ENCODE measurements at places on chromosomes 2 and 18.

DNA sequence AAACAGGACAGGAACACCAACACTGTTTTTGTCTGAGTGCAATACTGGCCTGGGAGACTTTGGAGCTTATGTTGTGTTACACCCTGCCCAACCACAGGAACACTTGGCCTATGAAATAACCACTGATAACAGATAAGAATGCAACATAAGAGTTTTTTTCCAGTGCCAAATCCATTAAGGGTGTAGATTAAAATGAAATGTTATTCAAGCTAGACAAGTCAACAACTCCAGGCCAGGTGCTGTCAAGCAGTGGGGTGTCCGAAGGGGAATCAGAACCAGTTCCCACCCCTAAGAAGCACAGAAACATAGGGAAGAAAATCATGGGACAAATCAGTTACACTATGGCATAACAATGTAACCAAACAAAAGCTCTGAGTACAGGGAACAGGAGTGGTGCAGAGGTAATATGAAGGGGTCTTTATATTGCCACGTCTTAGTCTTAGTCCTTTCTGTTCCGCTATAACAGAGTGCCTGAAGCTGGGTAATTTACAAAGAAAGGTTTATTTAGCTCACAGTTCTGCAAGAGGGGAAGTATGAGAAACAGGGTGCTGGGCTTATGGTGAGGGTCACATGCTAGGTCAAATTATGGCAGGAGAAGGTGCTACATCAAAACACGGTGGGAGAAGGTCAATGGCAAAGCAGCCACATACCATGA is 3.8 kb downstream of the AFG3L2 start:
- no peak for DNase-seq

GRCh38 chr18:32308493-32309120 is 118.8 kb downstream of the MEP1B start:
- DNase-seq, result no peak

DNA sequence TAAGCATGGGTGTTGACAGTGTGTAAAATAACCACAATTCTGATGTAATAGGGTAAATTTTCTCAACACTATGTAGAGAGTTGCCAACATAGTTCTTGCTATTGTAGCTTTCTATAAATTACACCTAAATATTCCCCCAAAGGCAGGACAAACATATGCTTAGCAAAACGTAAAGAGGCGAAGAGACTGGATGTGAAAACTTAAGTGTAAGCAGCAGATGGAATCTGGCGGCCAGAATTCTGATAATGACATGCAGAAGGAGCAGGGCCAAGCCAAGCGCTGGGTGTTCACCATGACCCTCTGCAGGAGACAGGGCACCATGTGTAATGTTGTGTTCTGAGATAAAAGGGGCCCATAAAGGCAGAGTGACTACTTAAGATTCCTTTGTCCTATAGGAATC is 105.2 kb upstream of the ZNF521 start:
- DNase-seq, result no peak

DNA sequence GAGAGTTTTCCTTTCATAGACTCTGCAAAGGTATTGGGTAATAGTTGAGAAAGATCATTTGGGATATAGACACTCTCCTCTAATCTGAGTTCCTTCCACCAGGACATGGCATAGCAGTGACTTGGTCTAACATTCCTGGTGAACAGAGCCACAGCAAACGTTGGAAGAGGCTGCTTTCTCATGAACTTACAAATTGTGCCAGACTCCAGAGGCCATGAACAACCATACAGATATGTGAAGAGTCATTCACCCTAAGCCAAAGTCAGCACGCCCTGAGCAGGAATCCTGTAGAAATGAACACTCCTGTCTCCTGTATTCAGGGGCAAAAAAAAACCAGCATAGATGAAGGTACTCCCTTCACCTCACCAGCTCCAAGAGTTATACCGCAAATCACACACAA is 152.8 kb downstream of the TMEM18 start:
- no peak for DNase-seq

DNA sequence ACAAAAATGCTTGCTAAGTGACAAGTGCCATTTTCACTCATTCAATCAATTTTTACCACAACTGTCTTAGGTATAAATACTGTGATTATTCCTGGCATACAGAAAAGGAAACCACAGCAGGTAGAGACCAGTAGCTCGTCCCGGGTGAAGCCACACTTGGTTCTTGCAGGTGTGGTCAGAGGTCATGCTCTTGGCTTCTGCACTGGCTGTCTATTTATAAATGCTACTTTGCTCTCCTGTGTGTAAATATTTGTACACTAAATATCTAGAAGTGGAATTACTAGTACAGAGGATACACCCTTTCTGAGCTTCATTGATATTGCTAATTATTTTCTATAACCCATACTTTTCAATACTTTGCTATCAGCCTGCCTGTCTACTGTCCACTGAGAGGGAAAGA is 284.6 kb downstream of the MYT1L start:
- DNase-seq, result no peak

- DNase-seq, result no peak
Observed at GRCh38 chr18:8661754-8662559, 43.4 kb upstream of the MTCL1 start.

DNA sequence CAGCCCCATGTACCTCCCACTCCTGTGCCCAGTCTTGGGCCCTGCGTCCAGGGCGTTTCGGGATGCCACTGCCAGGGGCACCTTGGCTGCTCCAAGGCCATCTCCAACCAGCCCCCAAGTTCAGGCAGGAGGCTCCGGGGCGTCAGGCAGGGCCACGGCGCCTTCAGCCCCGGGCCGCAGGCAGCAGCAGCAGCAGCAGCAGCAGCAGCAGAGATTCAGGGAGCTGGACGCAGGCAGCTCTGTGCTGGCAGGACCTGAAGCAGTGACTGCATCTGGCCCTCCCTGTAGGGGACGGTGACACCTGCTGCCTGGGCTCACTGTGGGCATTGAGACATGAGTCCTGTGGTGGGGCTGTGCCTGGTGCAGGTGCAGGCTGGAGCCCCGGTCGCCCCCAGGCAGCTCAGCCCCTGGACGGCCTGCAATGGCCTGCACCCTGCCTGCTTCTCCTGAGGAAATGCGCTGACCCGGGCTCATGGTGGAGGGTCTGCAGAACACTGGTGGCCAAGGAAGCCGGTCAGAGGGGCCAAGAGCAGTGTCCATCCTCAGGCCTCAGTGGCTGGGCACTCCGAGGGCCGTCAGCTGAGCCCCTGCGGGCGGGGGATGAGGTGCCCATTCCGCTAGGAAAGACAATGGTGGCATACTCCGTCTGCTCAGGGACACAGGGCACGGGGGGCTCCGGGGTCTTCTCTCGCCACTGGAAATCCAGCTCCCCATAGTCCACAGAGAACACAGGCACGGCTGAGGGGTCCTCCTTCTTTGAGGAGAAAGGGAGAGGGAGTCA is 8.0 kb downstream of the PDCD1 start:
- no peak for DNase-seq

- DNase-seq, result no peak
Observed at GRCh38 chr2:20490300-20491181, 43.7 kb downstream of the RHOB start.

DNA sequence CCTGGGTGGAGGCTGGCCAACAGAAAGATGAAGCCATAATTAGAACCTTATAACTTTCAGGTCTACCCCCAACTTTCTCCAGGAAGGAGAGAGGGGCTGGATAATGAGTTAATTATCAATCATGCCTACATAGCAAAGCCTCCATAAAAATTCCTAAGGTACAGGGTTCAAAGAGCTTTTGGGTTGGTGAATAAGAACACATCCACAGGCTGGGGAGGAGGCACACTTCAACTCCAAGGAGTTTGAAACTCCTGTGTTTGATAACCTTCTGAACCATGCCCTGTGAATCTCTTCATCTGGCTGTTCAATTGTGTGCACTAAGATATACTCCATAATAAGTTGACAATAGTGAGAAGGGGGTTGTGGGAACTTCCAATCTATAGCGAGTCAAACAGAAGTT is 552.3 kb downstream of the TDRD15 start:
- no peak for DNase-seq

DNA sequence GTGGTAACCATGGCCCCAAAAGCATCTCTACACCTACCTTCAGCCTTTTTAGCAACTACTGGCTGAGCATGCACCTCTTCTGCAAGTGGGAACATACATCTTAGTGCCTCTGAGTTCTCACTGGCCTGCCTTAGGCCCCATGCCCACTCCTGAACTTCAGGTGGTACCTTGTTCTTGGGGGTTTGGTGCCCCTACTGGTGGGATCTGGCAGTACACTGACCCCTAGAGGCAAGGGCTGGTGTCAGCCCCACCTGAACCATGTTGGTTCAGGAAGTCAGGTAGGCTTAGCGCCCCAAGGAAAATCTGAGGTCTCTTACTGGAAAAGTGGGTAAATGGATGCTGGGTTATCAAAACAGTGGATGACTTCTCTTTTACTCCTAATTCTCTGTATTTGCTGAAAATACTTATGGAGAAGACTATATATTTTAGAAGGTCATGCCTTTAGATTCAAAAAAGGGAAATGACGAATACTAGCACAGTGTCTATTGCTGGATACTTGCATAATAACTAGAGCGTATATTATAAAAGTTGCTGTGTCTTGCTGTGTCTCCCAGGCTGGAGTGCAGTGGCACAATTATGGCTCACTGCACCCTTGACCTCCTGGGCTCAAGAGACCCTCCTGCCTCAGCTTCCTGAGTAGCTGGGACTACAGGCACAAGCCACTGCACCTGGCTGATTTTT is 84.6 kb downstream of the RAB31 start:
- DNase-seq, result no peak

GRCh38 chr2:119253760-119254600 is 30.3 kb downstream of the STEAP3 start:
- no peak for DNase-seq

DNA sequence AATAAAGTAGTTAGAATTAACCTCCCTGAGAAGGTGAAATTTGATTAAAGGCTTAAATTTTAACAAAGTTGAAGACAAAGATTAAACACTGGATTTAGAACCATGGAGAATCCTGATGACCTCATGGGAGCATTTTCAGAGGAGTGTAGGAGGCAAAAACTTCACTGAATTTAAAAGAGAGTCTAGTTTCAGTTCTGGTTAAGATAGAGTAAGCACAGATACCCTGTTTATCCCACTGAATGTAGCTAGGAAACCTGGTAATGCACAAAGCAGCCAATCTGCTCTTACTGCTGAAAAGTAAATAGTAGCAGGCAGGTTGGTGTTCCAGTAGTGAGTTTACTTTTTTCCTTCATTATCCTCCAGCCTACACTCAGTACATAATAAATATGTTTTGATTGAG is 654.9 kb upstream of the SYT4 start:
- no peak for DNase-seq

DNA sequence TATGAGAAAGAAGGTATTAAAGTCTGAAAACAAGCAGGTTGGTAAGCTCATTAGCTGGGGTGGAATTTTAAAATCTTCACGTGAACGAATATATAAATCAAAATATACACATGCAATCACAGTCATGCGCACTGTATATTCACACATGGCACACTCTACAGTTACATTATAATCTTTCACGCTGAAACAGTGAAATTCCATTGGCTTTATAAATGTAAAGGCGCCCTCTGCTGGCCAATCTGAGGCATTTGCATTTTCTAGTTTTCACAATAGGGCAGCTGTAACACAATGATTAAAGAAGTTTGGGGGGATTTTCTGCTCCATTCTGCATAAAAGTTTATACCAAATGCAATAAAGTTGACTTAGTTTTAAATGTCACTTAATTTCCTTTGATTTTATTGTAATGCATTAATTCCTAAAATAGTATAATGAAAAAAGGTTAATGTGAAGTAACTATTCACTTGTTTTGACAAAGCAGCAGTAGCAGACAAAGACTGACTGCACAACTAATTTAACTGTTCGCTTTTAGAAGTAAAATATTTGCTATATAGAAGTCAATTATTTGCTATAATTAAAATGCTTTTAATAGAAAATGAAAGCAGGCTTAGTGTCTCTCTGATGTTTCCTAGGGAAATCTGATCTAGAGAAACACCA is 17.2 kb downstream of the IFIH1 start:
- no peak for DNase-seq

DNA sequence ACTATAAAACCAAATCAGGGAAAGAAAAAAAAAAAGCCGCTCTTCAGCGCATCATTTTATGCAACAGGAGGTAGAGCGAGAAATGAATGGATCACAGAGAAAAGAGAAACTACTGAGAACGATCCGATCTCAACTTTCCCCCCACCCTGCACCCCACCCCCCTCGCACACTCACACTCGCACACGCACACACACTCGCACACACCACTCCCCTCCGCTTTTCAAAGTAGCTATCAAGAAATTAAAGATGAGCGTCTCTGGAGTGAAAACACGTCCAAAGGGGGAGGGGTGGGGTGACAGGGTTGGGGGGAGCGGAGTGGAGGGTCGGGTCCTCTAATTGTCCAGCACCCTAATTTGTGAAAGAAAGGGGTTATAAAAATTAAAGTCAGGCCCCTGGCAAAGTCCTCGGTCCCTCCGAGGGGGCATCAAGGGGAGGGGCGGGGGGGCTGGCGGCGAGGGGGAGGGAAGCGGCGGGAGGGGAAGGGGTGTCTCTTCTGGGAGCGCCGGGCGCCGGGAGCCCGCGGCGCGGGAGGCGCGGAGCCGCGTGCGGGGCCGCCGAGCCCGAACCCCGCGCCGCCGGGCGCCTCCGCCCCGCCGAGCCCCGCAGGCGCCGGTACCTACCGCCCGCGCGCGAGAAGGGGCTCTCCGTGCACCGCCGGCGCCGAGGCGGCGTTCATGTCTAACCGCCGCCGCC is 428 bp downstream of the TCF4 start:
- peak; percentile 50 for DNase-seq

Measured in T-helper 2 cell (primary cell).